ENCODE measurements at places on chromosomes 3 and 15. TPM values are rescaled to one million over a fixed set of nuclear protein-coding genes. Genes with fewer than 3 reads are reported as not detected.

AQP9 gene
- total RNA-seq, result not detected

CHDH gene
- under 0.01 TPM for total RNA-seq

CYP1A2 gene
- not detected for total RNA-seq

CPNE9 gene
- not detected for total RNA-seq

MPI gene
- 63.1 TPM for total RNA-seq

KLF15 gene
- 0.38 TPM for total RNA-seq

SI gene
- total RNA-seq, result not detected

PPM1M gene
- 18.8 TPM for total RNA-seq

CPN2 gene
- total RNA-seq, result not detected

TM4SF18 gene
- total RNA-seq, result 0.56 TPM

MRAS gene
- total RNA-seq, result 25.9 TPM

ROPN1B gene
- total RNA-seq, result not detected

ANKRD63 gene
- not detected for total RNA-seq

ARL6 gene
- total RNA-seq, result 18.0 TPM

CCDC9B gene
- 18.0 TPM for total RNA-seq

CTXN2 gene
- total RNA-seq, result not detected

ACTL6A gene
- total RNA-seq, result 95.5 TPM

FAM81A gene
- 0.28 TPM for total RNA-seq

LRRC2 gene
- 3.6 TPM for total RNA-seq

All from regular cardiac myocyte (primary cell).